Activated naive CD8-positive, alpha-beta T cell treated with anti-CD3 and anti-CD28 coated beads, Interleukin-2, amount 50 U/mL, for 16 hours (primary cell): ENCODE measurements at places on chromosomes 16 and 17.

- DNase-seq = no peak
Observed at GRCh38 chr17:60348616-60349015, 43.3 kb downstream of the USP32 start.

DNA sequence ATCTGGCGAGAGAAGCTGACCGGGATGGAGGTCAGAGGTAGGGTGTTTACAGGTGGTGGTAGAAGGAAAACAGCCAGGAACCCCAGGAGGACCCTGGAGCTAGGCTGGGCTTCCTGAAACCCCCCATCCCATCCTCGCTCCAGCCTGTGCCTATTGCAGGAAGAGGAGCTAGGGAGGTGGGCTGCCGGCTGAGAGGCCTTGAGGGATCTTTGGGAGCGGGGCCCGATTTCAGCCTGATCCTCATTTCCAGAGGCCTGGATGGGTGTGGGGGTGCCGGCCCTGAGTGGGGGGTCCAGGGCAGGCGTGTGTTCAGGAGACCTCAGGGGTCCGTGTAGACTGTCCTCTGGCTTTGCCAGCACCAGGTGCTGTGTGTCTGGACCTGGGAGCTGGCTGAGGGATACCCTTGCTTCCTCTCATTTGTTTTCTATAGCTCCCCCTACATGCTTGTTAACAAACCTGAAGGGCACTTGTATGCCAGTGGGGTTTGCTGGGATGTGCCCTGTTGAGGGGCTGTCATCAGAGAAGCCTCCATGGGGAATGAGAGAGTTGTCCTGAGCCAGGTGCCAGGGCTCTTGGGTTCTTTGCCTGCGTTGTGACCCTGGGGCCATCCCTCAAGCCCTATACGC, 18.9 kb upstream of the RAP1GAP2 start:
- DNase-seq = no peak

DNA sequence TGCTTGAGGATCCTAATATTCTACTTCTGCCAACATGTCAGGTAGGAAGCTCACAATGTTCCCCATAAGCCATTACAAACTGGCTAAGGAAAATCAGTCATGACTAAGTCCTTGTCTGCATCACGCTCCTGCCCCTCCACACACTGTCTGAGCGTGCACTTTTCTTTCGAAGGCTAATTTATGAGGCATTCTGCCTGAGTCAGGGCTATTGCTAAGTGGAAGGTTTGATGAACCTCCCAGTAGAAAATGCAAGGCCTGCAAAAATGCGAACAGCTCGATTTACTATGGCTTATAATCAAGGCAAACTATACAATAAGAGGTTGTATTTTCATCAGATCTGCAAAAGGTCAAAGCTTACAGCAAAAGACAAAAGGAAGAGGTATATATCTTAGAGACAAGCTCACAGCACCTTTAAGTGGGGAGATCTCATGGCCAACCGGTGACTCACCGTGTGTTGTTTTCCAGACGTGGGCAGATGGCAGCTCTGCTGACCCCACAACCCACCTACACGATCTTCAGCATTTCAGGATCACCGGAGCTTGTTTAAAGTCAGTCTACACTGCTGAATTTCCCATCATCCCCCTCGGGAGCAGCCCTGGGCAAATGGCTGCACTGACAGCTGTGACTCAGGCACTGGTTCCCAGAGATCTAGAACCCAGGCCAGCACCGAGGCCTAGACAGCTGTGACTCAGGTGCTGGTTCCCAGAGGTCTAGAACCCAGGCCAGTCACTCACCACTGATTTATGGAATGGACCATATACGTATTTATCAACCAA, 26.1 kb downstream of the MEAK7 start:
- no peak for DNase-seq

- DNase-seq = no peak
Observed at GRCh38 chr17:82372249-82373071, 895 bp downstream of the UTS2R start.

DNA sequence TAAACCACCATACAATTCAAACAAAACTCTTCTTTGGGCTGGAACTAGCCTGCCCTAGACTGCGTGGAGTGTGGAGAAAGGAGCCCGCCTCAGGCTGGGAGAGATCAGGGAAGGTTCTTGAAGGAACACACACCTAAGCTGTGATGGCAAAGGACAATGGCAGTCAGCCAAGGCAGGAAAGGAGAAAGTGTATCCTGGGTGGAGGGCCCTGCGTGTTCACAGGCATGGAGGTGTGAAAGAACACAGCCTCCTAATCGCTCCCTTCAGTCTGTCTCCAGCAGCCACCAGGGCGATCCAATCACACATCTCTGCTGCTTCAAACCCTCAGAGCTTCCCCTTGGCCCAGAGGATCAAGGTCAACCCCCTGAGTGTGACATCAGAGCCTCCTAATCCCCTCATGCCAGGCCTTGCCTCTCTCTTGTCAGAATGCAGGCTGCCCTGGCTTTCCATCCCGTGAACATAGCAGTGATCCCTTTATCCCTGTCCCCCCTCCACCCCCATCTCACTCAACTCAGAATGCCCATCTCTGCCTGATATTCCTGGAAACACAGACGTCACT, 173.0 kb downstream of the KATNIP start:
- no peak for DNase-seq

- no peak for DNase-seq
Observed at GRCh38 chr17:45320931-45321461, 4.2 kb upstream of the MAP3K14 start.
